ENCODE measurements at places on chromosomes 2 and 18. TPM values are rescaled to one million over a fixed set of nuclear protein-coding genes. Genes with fewer than 3 reads are reported as not detected.

GRCh38 chr2:37448342-37449120 lies 104.1 kb downstream of the QPCT start:
- H3K4me3 ChIP-seq, result no peak overlapping the region
- no peak overlapping the region for H3K27ac ChIP-seq
- peaks cover 9% of the 10 kb centered on the region for H3K27me3 ChIP-seq
- H3K36me3 ChIP-seq, result no peaks in the 10 kb centered on the region

DNA sequence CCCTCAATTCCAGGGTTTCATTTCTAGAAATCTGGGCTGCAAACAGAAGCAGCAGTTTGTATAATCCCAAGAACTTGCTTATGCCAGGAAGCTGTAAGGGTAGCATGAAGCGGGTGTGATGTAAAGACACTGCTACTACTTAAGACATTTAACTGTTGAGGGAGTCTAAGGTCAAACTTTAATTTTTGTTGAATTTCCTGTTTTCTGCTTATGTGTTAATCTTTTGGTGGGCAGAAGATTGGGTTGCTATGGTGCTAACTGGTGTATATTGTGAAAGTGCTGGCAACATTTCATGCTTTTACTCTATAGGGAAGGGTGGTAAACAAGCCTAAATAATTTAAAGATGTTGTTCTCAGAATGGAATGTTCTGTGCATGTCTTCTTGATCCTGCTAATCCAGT lies 2.7 kb downstream of the NCOA1 start:
- H3K27ac ChIP-seq, result no peak overlapping the region
- H3K36me3 ChIP-seq, result no peaks in the 10 kb centered on the region
- H3K27me3 ChIP-seq, result no peaks in the 10 kb centered on the region
- H3K4me1 ChIP-seq, result peaks cover 42% of the 10 kb centered on the region
- peak overlapping the region; percentile 50 for H3K4me3 ChIP-seq

Gene CACNB4
- total RNA-seq, result 0.86 TPM

DNA sequence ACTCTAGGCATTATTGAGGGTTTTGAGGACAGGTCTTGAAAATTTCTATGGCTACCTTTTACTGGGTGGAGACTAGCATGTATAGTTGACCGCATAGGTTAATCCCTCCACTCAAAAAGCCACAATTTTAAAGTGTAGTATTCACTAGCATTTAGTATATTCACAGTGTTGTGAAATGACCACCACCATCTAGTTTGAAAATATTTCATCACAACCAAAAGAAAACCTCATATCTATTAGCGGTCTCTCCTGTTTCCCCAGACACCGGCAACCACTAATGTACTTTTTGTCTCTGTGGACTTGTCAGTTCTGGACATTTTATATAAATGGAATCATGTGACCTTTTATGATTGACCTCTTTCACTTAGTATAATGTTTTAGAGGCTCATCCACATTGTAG lies 53.9 kb downstream of the MSH2 start:
- H3K27ac ChIP-seq, result no peak overlapping the region
- H3K36me3 ChIP-seq, result peaks cover 18% of the 10 kb centered on the region

Gene SMAD2
- total RNA-seq, result 97.3 TPM

Gene CFAP65
- not detected for total RNA-seq

Gene ACKR3
- 6.6 TPM for total RNA-seq

DNA sequence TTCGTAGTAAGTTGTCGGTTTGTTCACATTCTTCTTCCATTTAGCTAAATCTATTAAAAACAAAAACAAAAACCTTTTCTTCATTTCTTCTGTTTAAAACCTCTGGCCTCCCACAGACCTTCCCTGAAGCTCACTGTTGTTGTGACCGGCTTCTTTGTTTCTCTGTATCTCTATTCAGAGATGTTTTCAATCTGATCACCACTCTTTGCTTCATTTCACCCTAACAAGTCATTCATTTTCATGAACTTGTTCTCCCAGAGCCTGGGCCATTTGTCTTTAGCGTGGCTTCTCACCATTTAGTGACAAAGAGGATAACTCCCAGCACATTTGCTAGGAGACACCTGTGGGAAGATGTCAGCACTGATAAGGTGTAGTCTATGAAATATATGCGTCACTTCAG lies 794.2 kb downstream of the ERBB4 start:
- H3K36me3 ChIP-seq, result no peaks in the 10 kb centered on the region
- H3K27me3 ChIP-seq, result no peaks in the 10 kb centered on the region
- DNase-seq, result no peak

DNA sequence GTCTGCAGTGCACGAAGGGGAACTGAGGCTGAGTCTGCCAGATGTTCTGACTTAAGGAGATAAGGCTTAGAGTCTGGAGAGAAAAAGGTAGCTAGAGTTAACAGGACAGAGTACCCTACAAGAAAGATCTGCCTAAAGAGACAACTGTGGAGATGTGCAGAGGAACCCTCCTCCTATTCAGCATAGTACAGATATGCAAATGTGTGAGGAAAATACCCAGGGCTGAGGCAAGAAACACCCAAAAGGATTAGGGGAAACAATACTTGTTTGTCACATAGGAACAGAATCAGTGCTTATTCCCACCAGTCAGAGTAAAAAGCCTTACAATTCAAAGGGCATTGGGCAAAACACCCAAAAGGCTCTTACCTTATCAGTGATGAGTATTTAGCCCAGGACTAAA lies 67.8 kb downstream of the SS18 start:
- H3K4me3 ChIP-seq, result no peak overlapping the region
- H3K27me3 ChIP-seq, result no peaks in the 10 kb centered on the region
- H3K27ac ChIP-seq, result peak overlapping the region; percentile 27
- H3K36me3 ChIP-seq, result peaks cover 85% of the 10 kb centered on the region
- no peak for DNase-seq
- peaks cover 6% of the 10 kb centered on the region for H3K4me1 ChIP-seq

Gene TEKT4
- not detected for total RNA-seq

Gene HOXD13
- total RNA-seq, result not detected

Gene ANKRD53
- 0.71 TPM for total RNA-seq

- H3K4me3 ChIP-seq, result peak overlapping the region; percentile 25
- no peak overlapping the region for H3K27ac ChIP-seq
- H3K27me3 ChIP-seq, result peaks cover 35% of the 10 kb centered on the region
These were observed 241.8 kb upstream of the RAB12 start for GRCh38 chr18:8367217-8367988.

Measured in activated B cell treated with CpG ODN at 0.5 μM for 24 hours (primary cell).